Spleen (tissue), 13 donors: ENCODE measurements at places on chromosomes 4 and X. TPM values are rescaled to one million over a fixed set of nuclear protein-coding genes. Genes with fewer than 3 reads are reported as not detected.

GRCh38 chr4:10639100-10639499 is 45.5 kb downstream of the CLNK start:
- H3K4me1 ChIP-seq: no peaks in the 10 kb centered on the region
- H3K27me3 ChIP-seq: no peaks in the 10 kb centered on the region
- H3K36me3 ChIP-seq: no peaks in the 10 kb centered on the region
- H3K4me3 ChIP-seq: no peak overlapping the region
- H3K27ac ChIP-seq: no peak overlapping the region
- DNase-seq: no peak

GRCh38 chr4:78940752-78941151 is 1.5 kb upstream of the PAQR3 start:
- no peaks in the 10 kb centered on the region for H3K36me3 ChIP-seq
- H3K27ac ChIP-seq: no peak overlapping the region
- peaks cover 8% of the 10 kb centered on the region for H3K4me1 ChIP-seq
- no peak for DNase-seq
- no peak overlapping the region for H3K4me3 ChIP-seq
- no peaks in the 10 kb centered on the region for H3K27me3 ChIP-seq

GRCh38 chrX:136714626-136715599 is 65.8 kb downstream of the ARHGEF6 start:
- DNase-seq: no peak
- no peaks in the 10 kb centered on the region for H3K27me3 ChIP-seq
- no peak overlapping the region for H3K4me3 ChIP-seq
- peak overlapping the region; percentile 32 for H3K27ac ChIP-seq

DNA sequence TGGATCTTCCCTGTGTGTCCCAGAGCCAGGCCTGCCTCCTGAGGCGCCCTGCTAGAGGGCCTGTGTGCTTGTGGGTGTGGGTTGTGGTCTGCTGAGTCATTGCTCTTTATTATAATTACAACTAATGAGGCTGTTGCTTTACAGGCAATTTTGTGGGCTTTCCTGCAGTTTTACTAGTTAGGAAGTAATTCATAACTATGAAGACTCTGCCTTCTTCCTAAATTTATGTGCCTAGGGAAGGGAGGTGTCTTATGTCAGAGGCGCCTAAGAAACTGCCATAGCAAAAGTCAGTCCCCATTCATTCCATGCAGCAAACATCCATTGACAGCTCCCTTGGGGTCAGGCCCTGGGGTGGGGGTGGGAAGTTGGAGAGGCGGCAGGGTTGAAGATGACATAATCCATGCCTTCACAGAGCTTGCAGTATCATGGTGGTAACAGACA is 359.2 kb downstream of the IDS start:
- no peaks in the 10 kb centered on the region for H3K27me3 ChIP-seq
- no peak overlapping the region for H3K4me3 ChIP-seq
- no peaks in the 10 kb centered on the region for H3K36me3 ChIP-seq
- no peak overlapping the region for H3K27ac ChIP-seq

GRCh38 chrX:107619885-107620322 is 8.4 kb upstream of the PRPS1 start:
- H3K27me3 ChIP-seq: no peaks in the 10 kb centered on the region
- no peaks in the 10 kb centered on the region for H3K36me3 ChIP-seq
- DNase-seq: no peak
- H3K4me1 ChIP-seq: no peaks in the 10 kb centered on the region
- H3K27ac ChIP-seq: no peak overlapping the region
- no peak overlapping the region for H3K4me3 ChIP-seq

DNA sequence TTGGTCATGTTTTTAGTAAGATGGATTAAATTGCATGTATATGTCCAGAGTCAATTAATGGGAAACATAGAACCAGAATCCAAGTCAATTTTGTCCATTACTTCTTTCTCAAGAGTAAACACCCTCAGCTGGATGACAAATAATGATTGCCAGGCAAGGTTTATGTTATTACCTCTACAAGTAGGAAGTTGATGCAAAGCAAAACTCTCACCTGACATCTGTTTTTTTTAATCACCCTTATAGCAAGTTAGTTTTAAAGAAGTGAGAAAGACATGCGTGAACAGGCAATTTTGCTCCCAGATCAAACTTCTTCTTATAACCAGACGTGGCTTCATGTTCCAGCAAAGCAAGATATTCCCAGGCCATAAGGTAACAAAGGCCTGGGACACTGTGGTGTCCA is 348.5 kb upstream of the FTHL17 start:
- no peaks in the 10 kb centered on the region for H3K27me3 ChIP-seq
- H3K27ac ChIP-seq: no peak overlapping the region
- no peak overlapping the region for H3K4me3 ChIP-seq
- no peak for DNase-seq
- no peaks in the 10 kb centered on the region for H3K4me1 ChIP-seq

DNA sequence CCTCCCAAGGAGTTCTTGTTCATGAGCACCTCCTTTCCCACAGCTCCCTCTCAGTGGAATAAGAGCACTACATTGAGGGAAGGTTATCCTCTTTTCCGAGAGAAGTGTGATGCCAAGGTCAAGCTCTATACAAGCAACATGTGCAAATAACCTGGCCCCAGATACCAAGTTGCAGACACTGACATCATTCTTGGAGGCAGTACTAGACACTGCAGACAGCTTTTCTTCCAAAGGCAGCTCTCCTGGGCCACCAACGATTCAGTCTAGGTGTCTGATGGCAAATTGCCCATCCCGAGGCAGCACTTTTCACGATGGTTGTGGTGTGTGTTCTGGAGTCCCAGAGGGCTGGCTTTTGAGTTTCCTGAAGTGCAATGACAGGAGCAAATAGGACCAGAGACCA is 384.9 kb downstream of the TLL1 start:
- no peaks in the 10 kb centered on the region for H3K27me3 ChIP-seq
- DNase-seq: no peak
- no peak overlapping the region for H3K4me3 ChIP-seq
- H3K36me3 ChIP-seq: no peaks in the 10 kb centered on the region
- no peak overlapping the region for H3K27ac ChIP-seq

- no peak for DNase-seq
- no peaks in the 10 kb centered on the region for H3K4me1 ChIP-seq
- no peaks in the 10 kb centered on the region for H3K36me3 ChIP-seq
- H3K27ac ChIP-seq: no peak overlapping the region
- H3K27me3 ChIP-seq: no peaks in the 10 kb centered on the region
Measured at GRCh38 chr4:147704846-147705245, 20.9 kb upstream of the PRMT9 start.

GAGE1 gene
- not detected for total RNA-seq

AMELX gene
- total RNA-seq: not detected

MAP7D2 gene
- total RNA-seq: 0.67 TPM

CFAP97 gene
- total RNA-seq: 41.2 TPM

GLRB gene
- not detected for total RNA-seq

PGRMC1 gene
- total RNA-seq: 60.1 TPM
